CD8-positive, alpha-beta T cell (primary cell): ENCODE measurements at places on chromosomes 13 and 19.

GRCh38 chr19:18278521-18279265, 2.7 kb downstream of the JUND start:
- peak; percentile 70 for DNase-seq

DNA sequence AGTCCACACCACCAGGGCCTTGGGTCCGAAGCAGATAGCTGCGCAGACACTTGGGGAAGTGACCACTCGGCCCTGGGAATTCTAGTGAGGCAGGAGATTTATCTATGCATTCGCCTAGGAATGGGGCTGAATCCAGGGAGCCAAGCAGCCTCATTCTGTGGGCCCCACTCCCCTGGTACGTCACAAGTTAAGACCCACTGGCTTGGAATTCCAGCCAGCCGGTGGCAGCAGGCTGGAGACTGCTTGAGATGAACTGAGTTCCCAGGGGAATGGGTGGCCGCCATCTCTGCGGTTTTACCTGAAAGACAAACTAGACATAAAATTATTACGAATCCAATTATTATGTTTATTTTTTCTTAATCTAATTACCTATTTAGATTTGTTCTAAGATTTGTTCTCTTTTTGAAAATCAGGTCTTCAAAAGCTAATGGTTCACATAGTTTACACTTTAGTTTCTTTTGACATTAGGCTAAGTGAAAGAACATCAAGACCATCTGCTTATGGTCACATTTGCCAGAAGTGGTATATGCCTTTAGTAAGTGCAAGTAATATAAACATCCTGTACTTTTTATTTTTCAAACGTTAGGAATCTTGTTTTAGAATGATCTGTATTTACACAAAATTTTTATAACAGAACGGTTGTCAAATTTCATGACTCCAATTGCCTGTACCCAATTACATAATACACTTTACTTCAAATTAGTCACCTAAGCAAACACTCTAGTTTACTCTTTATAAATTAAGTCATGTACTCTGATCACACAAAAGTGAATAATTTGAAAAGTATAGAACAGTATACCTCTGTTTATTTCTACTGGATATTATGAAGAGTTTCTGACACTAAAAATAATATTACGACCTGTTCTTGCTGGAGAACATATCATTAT, 74.4 kb downstream of the SLITRK6 start:
- no peak for DNase-seq

- no peak for DNase-seq
Observed at GRCh38 chr19:44164327-44164672, 600 bp upstream of the ZNF226 start.

GRCh38 chr19:7561325-7561724, 25.8 kb downstream of the PNPLA6 start:
- no peak for DNase-seq

DNA sequence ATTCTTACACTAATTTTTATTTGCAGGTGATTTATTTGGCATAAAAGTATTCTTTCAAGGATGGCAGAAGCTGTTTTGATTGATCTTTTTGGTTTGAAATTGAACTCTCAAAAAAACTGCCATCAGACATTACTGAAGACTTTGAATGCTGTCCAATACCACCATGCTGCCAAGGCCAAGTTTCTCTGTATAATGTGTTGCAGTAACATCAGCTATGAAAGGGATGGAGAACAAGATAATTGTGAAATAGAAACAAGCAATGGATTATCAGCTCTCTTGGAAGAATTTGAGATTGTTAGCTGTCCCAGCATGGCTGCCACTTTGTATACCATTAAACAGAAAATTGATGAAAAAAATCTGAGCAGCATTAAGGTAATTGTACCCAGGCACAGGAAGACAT, 1.2 kb downstream of the LACC1 start:
- no peak for DNase-seq

DNA sequence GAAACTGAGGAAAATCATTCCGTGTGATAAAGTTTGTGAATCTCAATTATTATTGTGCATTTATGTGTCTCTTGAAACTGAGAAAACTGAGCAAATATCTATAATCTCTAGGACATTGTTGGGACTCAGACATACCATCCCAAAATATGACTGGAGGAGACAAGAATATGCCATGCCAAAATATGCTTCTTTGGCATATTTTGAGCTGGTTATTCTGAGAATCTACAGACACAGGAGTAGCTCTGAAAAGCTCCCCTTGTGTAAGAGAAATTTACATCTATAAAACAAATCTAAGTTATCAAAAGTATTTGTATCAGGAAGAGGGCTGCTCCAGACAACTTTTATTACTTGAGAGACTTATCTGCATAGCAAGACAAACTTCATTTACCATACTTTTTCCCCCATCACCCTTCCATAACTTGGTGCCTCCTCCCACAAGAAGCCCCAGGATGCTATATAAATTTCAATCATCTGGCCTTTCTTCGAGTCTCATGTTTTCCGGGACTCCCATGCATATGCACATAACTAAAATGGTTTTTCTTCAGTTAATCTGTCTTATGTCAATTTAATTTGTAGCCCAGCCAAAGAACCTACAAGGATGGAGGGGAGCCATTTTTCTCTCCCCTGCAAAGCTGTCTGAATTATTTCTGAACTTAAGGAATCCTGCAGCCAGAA, 28.6 kb upstream of the NDFIP2 start:
- no peak for DNase-seq

- no peak for DNase-seq
Observed at GRCh38 chr13:107477772-107478379, 737.5 kb downstream of the LIG4 start.

DNA sequence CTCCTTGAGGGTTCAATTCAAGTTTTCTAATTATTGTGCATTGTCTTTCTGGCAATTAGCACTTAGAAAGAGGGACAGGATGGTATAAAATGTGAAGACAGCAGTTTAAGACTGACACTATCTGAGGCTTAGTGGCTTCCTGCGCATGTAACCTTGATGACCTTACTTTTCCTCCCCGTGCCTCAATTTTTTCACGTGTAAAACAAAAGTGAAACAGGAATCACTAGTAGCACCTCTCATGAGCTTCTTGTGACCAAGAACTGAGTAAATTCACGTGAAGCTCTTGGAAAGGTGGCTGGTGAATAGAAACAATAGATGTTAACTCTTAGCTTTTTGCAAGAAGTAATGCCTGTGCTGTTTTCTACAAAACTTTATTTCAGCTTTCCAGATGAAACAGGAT, 233.9 kb downstream of the LMO7 start:
- no peak for DNase-seq

- no peak for DNase-seq
Observed at GRCh38 chr13:104616990-104617389, 1550.8 kb upstream of the SLC10A2 start.

DNA sequence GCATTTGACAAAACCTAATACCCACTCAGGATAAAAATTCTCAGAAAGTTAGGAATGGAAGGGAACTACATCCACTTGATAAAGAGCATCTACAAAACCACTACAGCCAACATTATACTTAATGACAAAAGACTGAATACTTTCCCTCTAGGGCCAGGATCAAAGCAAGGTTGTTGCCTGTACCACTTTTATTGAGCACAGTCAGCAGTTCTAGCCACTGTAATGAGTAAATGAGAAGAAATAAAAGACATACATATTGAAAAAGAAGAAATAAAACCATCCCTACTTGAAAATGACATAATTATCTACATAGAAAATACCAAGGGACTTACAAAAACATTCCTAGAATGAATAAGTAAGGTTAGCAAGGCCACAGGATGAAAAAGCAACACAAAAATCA, 194.8 kb upstream of the ZNF507 start:
- no peak for DNase-seq

DNA sequence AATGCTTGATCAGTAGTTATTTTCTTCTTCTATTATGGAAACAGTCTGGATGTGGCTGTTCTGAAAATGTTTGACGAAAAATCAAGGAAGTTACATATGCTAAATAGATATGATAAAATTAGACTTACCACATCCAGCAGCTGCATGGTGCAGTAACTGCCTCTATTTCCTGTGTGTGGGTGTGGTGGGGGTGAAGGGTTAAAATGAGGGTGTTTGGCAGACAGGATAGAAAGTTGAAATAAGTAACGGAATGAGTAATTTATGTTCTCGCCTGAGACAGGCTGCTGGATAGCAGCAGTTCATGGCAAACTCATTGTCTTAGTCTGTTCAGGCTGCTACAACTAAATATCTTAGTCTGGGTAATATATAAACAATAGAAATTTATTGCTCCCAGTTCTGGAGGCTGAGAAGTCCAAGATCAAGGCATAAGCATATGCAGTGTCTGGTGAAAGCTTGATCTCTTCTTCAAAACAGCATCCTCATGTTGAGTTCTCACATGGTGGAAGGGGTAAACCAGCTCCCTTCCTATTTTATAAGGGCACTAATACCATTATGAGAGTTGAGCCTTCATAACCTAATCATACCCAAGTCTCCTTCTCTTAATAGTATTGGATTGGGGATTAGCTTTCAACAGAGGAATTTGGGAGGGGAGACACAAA, 1248.9 kb downstream of the SLITRK5 start:
- DNase-seq, result no peak

DNA sequence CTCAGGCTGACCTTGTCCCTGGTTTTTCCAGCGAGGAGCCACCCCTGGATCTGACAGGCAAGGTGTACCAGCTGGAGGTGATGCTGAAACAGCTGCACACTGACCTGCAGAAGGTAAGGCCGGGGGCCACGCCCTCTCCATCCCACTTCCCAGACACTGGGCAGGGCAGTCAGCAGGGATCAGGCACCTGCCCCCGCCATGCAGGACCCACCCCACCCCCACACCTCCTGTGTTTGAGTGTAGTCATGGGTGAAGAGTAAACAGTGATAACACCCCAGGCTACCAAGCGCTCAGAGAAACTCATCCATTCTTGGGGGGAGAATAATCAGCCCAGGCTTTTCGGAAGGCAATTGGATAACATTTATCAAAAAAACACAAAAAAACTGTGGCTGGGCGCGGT, 19.9 kb downstream of the DPF1 start:
- no peak for DNase-seq

- DNase-seq, result no peak
Observed at GRCh38 chr13:57345526-57345925, 178.5 kb downstream of the PRR20E start.

DNA sequence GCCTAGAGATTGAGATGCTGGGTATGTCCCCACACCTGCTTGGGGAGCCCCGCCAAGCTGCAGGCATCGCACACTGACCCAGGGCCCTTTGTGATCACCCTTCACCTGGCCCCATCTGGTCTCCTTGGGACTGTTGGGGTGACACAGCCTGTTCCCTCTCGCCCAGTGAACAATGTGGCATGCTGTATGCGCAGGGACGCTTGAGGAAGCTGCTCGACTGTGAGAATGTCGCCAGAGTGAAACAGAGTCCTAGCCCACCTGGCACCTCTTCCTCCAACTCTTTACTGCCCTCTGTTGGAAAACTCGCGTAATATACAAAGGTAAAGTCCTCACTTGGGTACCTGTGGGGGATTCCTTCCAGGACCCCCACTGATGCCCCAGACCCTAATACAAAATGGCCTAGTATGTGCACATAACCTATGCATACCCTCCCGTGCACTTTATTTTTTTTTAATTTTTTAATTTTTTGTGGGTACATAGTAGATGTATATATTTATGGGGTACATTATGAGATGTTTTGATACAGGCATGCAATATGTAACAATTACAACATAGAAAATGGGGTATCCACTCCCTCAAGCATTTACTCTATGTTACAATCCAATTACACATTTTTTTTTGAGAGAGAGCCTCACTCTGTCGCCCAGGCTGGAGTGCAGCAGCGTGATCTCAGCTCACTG, 9.0 kb downstream of the BLOC1S3 start:
- DNase-seq, result no peak

DNA sequence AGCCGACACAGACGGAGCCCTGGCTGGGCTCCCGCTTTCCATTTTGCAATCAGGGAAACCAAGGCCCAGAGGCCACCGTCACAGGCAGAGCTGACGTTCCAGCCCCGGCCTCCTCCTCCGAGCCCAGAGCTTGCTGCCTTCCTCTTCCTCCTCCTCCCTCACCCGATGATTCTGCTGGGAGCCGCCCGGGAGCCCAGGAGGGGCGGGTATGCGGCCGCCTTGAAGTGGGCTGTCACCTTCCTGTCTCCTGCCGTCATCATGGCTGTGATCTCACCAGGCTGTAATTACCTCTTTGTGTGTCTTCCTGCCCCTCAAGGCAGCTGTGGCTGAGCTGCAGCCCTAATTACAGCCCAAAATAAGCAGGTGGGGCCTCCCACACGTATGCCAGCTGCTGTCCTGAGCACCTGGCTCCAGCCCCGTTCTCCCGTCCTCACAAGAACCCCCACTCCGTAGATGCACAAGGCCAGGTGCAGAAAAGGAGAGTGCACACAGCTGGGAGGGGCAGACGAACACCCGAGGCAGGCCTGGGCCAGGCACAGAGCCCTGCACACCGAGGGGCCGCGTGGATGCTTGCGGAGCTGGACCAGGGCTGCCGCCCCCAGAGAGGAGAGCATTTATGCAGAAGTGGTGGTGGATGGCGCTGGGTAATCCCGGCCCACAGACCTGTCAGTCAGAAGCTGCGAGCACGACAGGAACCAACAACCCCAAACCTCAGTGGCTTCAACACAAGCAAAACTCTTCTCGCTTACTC, 4.0 kb downstream of the TPGS1 start:
- peak; percentile 90 for DNase-seq

DNA sequence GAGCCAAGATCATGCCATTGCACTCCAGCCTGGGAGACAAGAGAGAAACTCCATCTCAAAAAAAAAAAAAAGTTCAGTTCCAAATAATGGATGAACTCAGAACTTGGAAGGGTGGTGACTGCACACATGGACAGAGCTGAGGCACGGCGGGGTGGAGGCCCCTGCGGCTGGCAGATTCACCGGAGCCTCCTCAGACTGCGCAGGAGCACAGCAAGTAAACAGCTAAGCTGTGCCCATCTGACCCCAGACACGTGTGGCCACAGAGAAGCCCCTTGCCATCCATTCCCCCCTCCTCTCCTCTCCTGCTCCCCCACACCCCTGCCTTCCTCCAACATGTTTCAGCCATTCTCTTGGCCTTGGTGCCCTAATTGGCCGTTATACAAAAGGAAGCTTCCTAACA, 15.6 kb upstream of the PROZ start:
- DNase-seq, result no peak

GRCh38 chr19:33486936-33487811, 34.4 kb downstream of the PEPD start:
- no peak for DNase-seq

GRCh38 chr19:33203529-33203928, 9.4 kb downstream of the LRP3 start:
- DNase-seq, result no peak

- peak; percentile 21 for DNase-seq
Observed at GRCh38 chr19:3950871-3951861, 18.3 kb downstream of the NMRK2 start.

- DNase-seq, result no peak
Observed at GRCh38 chr19:10830370-10830769, 5.6 kb downstream of the TMED1 start.

DNA sequence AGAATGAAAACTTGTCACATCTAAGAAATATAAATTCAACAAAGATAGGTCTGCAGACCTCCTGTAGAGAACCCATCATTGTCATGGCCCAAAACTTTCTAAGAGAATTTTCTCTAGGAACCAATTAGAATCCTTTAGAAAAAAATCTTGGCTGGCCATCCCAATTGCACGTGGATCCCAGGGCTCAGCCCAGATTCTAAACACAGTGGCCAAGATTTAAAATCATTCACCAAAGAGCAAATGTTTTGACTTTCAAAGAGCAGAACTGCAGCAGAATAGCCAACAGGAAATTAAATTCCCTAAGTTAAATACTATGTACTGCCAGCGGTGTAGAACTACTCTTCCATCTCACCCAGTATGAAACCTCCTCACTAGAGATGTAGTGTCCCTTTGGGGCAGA, 21.3 kb downstream of the IPO5 start:
- DNase-seq, result no peak

GRCh38 chr19:40976134-40976533, 14.9 kb upstream of the CYP2B6 start:
- no peak for DNase-seq
